Stimulated activated CD8-positive, alpha-beta memory T cell treated with anti-CD3 and anti-CD28 coated beads, Interleukin-4, amount 100 ng/mL, for 1 hour (primary cell): ENCODE measurements at places on chromosomes 1 and 21.

DNA sequence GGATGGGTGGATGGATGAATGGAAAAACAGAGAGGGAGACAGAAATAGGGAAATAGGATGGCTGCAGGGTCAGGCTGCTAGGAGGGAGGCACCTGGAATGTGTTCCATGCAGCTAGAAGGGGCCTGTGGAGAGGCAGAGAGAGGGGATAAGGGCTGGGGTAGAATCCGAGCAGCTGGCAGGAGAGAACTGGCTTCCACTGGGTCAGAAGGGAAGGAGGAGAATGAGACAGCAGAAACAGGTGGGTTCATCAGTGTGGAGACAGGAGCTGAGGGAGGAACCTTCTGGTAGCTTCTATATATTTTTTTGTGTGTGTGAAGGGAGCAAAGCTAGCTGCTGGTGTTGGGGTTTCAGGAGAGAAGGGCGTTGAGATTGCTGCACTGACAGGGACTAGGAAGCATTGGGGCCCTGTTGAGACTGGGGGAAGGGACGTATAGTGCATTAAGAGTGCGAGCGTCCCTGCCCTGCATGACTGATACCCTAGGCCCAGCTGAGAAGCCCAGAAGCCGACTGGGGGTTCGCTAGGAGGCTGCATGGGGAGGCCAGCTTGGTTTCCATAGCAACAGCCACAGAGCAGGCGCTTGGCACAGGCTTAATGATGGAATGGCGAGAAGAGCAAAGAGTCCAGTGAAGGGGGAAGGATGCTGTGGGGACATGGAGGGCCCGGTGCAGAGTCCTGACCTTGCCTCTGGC, 14.8 kb upstream of the KIF21B start:
- no peak for DNase-seq

DNA sequence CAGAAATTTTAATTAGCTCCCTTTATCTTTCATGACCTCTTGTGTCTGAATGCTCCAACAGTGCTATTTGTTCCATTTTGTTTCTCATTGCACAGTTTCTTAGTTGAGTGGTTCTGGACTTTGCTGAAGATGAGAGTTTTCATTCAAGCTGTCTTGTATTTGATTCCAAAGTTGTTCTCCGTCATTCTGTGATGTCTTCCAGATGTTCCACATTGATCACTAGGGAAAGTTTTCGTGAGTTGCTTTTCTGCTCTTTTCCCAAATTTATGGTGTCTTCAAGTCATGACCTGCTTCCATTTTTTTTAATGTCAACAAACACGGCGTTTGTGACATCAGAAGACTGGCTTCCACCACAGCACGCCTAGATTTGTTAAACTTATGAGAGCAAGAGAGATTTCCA, 575.5 kb downstream of the MRPL39 start:
- DNase-seq, result no peak

GRCh38 chr1:71223641-71224340, 143.0 kb upstream of the ZRANB2 start:
- DNase-seq, result no peak

GRCh38 chr1:197745911-197746310, 29.4 kb downstream of the DENND1B start:
- DNase-seq, result no peak
